ENCODE measurements at places on chromosomes 12 and 14.

DNA sequence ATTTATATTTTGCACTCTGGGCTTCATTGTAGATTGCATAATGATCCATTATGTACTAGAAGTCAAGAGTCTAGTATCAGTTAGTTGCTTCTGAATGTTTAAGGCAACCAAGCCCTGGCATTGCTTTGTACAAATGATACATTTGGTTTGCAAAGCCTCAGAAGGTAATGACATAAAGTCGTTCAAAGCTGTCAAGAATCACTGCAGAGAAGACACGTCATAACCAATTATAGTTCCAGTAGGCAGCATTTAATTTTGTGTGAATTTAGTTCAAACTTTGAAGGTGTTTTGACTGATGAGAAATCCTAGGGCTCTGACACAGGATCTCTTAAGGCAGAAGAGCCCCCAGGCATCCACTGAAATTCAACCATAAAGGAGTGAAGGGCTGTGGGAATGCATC, 163.0 kb upstream of the KRR1 start:
- DNase-seq: no peak

GRCh38 chr14:85535321-85535720, 5.4 kb downstream of the FLRT2 start:
- DNase-seq: no peak

GRCh38 chr12:51911788-51912711, 4.7 kb downstream of the ACVRL1 start:
- no peak for DNase-seq

DNA sequence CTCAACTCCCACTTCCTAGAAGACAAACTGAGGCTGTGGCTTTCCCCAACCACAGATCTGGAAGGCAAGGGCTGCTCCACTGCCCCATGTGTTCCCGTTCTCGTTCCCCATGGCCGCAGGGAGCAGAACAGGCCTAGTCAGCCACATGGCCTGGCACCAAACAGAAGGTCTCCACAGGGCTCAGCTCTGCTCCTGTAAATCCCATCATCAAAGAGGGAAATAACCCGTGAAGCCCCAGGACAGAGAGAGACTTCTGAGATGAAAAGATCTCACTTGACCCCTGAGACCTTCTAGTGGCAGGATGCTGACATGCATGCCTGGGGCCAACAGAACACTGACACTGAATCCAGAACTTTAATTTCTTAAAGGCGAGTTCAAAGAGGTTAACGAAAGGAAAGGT, 68.9 kb downstream of the BCL11B start:
- no peak for DNase-seq

- DNase-seq: no peak
Observed at GRCh38 chr12:49893753-49894750, 9.6 kb downstream of the FAIM2 start.

DNA sequence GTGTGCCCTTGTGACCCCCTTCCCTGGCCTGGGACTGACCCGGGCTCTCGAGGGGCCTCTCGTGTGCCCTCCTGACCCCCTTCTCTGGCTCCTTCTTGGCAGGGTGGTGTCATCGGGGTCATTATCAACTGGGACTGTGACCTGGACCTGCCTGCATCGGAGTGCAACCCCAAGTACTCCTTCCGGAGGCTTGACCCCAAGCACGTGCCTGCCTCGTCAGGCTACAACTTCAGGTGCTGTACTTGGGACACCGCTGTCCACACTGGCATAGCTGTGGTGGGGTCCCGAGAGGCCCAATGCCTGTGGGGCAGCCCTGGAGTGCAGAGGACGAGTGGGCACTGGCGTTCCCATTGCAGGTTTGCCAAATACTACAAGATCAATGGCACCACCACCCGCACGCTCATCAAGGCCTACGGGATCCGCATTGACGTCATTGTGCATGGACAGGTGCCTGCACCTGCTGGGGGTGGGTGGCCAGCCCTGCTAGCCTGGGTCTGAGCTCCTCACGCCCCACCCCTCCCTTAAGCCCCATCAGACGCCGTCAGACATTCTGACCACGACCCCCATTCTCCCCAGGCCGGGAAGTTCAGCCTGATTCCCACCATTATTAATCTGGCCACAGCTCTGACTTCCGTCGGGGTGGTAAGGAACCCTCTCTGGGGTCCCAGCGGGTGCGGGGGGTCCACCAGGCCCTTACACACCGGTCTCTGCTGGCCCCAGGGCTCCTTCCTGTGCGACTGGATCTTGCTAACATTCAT, 2.5 kb downstream of the P2RX2 start:
- DNase-seq: peak; percentile 57

DNA sequence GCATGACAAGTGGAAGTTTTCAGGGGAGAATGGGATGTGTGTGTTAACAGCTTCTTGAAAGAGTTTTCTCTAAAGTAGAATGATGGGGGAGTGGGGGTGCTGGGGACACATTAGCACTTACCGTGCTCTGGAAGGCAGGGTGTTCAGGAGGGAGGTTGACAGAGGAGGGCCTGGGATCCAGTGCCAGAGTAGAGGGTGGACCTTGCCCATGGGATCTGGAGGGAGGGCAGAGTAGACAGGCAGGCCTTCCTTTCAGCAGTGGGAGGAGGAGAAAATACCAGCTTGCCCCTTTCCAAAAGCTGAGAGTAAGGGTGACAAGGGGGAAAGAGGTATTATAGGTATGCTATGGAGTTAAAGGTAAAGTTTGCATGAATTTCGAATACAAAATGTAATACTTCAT, 40.1 kb downstream of the TRAF3 start:
- DNase-seq: no peak

GRCh38 chr14:39266525-39266870, 32.8 kb downstream of the MIA2 start:
- DNase-seq: no peak

Data from SHP77 treated with DMSO at 0.1 percent for 48 hours (cell line).